ENCODE measurements at places on chromosomes 16 and 17. TPM values are rescaled to one million over a fixed set of nuclear protein-coding genes. Genes with fewer than 3 reads are reported as not detected.

The TRPV2 gene
- 47.6 TPM for total RNA-seq

GRCh38 chr16:54173490-54173889 is 113.1 kb downstream of the IRX3 start:
- DNase-seq = no peak

DNA sequence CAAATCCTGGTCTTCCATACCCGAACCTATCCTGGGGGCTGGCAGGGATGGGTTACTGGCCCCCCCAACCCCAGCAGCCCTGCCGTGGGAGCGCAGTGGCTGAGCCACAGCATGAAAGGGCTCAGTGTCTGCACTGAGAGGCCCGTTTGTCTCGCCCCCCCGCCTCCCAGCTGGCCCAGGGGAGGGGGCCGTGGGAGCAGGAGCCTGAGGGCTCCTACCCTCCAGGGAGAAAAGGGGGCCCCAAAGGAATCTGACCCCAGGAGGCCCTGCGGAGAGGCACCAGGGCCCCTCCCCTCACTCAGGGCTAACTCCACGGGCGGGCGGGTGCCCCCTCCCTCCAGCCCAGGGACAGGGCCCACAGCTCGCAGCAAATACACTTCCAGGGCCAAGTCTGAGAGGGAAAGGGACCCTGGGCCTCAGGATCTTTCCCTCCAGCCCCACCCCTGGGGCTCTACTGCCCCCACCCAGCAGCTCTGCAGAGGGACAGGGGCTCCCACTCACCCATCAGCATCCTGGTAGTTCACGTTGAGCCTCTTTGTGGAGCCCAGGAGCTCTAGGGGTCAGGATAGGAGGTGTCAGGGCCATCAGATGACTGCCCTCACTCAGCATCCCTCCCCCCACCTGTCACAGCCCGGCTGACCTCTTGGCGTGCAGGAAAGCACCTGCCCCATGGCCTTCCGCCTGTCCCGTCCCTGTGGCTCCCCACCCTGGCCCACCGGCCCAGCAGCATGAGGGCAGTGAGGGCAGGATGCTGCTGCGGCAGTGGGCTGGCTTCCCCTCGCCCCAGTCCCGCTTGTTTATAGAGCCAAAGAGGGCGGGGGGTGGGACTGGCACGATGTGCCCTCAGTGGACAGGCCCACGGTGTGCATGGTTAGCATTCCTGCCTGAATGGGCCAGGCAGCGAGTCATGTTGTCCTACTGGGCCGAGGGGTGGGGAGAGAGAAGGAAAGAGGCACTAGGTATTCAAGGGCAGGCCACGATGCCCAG is 7.3 kb downstream of the CASKIN2 start:
- DNase-seq = no peak

The AOC3 gene
- 221 TPM for total RNA-seq

The CCDC92B gene
- not detected for total RNA-seq

- DNase-seq = no peak
Measured at GRCh38 chr16:82626791-82627261, at the start of gene CDH13. TSS of gene CDH13 (plus strand) at chr16:82626969.

- DNase-seq = no peak
Measured at GRCh38 chr16:11473728-11474127, 113.0 kb downstream of the LITAF start.

All from omental fat pad (tissue), 4 donors.